ENCODE measurements at places on chromosomes 12 and 14.

DNA sequence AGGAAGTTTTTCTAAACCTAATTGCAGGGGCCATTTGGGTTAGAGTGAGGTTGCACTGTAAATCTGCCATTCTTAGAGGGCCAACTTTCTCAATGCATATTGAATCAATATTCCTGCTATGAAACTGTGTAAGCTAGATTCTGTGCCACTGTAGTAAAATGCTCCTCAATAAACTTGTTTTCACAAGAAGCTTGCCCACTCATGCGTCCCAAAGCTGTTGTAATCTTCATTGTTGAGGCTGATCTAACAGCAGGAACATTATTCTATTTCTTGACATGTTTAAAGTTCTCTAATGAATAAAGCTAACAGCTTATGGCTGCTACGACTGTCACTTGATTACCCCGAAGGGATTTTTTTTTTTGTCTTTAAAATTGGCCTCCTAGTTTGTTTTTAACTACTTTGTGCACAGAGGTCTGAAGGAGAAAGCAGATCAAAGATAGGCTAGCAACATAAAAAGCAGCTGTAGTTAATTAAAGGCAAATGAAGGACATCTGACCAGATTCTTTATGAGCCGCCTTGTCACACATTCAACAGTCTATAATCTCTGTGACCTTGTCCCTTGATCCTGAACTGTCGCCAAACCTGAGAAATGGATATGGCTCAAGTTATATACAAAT, 243.7 kb downstream of the PAX9 start:
- DNase-seq = no peak

- peak; percentile 72 for DNase-seq
Observed at GRCh38 chr14:64465191-64465822, at the start of gene AKAP5. AKAP5 (plus strand) TSS chr14:64465499; CDS start chr14:64468395, 2,896 bp downstream.

GRCh38 chr12:92065639-92066038, 80.0 kb downstream of the BTG1 start:
- no peak for DNase-seq

DNA sequence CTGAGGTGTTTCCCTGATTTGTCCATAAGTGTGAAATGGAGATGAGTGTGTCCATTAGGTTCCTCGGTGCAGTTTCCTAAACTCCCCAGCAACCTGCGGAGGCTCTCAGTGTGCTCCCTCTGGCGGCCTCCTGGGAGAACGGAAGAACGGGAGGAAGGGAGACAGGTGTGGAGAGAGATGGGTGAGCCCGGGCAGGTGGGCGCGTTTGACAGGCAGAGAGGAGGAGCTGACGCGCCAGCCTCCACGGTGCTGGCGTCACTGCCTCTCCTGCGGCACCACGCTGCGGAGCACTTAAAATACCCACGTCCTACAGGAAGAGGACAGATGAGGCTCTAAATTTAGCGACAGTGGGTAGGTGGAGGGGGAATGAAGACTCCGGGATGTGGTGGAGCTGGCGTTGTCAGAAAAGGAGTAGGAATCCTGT, 26.8 kb upstream of the PEX5 start:
- peak; percentile 32 for DNase-seq

GRCh38 chr12:132921685-132922084, 34.3 kb upstream of the CHFR start:
- no peak for DNase-seq

- DNase-seq = no peak
Observed at GRCh38 chr14:79643132-79643531, 568.2 kb downstream of the DIO2 start.

DNA sequence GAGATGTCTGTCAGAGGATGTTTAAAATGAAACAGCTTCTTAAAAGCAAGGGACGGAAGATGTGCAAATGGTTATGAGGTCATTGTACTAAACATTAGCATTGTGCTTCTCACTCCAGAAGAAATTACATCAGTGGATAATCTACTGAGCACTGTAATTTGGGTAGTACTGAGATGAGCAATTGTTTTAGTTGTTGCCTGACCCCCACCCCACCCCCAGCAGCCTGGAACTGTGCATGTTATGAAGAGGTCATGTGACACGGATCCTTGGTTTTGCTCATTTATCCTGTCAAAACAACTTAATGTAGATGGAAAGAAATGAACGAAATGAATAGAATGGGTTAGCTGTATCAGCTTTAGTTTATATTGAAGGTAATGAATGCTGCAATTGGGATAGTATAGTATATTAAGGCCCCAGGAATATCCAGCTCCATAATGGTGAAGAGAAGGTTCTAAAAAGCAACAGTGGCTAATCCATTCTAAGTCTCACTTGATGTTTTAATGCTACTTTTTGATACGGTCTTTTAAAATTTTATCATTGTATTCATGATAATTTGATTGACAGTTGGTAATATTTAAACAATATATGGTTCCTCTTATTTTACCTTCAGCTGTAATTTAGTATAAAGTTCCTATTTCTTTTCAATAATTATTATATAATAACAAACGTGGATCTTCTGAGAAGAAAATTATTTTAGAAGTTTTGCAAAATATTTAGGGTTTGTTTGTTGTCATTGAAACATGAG, 58.5 kb downstream of the WNK1 start:
- DNase-seq = no peak

- DNase-seq = no peak
Observed at GRCh38 chr14:85566603-85567002, 36.7 kb downstream of the FLRT2 start.

- no peak for DNase-seq
Observed at GRCh38 chr12:116636608-116637519, 77.7 kb downstream of the MAP1LC3B2 start.

DNA sequence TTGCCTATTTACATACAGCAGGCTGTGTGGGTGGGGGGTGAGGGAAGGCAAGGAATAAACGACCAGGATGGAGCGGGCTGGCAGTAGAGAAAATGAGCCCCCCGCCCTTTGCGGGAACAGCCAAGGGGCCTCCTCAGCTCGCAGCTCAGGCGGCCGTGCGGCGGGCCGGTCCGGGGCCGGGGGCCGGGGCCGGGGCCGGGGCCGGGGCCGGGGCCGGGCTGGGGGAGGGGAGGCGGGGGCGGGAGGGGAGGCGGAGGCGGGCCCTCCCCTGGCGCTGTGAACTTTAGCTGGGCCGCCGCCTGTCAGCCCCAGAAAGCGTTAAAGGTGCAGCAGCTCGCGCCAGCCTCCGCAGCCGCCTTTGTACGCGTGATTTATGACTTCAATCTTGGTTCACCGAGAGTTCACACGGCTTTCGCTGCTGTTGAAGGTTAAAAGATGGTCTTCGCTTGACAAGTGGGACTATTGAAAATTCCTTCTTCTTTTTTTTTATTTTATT, 28.8 kb downstream of the HOXC4 start:
- DNase-seq = peak; percentile 54

DNA sequence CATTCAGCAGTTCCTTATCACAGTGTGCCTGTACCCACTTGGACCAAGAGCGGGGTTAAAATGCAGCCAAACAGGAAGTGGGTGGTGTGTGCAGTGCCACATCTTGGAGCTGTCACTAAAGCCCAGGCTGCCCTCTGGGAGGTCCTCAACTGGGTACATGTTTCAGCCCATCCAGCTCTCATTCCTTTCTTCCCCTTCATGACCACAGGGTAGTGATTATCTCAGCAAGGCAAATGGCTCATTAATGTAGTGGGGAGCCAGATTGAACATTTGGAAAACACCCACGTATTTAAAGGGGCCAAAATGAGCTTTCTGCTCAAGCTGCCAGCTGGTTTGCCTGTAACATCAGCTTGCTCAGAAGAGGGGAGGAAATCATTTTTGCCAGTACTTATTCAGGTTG, 210.8 kb upstream of the BTG1 start:
- DNase-seq = no peak

- DNase-seq = no peak
Observed at GRCh38 chr14:99004112-99004511, 267.9 kb downstream of the BCL11B start.

DNA sequence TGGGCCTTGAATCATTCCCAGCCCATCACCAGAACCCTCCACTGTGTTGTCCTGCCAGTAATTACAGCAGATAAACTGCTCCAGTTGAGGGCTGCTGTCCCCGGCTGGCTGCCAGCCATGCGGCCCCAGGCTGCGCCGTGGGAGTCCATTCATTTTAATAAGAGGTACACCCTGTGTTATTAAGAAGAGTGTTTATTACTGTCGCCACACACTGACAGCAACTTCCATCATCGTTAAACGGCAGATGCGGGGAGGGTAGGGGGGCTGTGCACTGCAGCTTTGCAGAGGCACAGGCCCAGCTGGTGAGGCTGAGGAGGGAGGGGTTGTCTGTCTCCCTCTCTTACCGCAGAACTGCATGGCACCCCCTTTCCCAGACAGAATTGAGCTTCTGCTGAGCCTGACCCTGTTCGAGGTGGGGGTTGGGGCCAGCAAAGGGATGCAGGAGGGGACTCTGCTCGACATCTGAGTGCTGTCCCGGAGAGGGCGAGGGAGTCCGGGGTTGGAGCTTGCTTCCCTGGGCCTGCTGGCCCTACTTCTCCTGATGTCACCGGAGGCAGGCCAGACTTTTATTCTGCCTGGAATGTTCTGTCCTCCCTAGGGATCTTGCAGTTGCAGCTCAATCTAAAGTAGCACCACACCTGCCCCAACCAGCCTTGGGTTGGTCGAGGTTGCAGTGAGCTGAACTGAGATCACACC, 33.8 kb upstream of the GPATCH2L start:
- DNase-seq = no peak

DNA sequence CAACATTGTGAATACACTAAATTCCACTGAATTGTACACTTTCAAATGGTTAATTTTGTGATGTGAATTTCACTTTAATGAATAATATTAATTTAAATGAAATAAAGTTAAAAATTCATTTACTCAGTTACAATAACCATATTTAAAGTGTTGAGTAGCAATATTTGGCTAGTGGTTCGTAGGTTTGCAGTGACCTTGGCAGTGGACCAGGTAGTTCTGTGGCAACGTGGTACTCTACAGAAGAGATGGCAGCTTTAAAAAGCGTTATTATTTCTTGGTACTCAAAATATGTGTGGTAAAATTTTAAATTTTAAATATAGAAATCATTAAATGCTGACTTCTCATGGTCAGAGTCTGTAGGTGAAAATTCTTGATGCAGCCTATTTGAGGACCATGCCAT, 51.6 kb downstream of the AEBP2 start:
- no peak for DNase-seq

DNA sequence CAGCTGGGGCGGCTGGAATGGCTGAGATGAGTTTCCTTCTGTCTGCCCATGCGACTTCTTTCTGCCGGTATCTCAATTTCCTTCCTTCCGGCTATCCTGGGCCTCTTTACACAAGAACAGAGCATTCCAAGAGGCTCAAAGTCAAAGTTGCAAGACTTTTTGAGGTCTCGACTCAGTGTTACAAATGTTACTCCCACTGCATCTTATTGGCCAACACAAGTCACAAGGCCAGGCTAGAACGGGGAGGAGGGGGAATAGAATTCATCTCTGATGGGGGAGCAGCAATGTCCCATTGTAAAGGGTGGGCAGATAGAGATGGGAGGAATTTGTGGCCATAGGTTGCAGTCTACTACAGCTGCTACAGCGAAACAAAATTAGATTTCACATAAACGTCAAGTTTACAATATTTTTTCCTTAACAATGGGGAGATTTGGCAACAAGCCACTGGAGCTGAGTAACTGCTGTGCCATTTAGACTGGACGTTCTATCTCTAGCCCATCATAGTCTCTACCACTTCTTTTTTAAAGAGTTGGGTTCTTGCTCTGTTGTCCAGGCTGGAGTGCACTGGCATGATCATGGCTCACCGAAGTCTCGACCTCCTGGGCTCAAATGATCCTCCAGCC, 9.5 kb upstream of the NYNRIN start:
- no peak for DNase-seq

- no peak for DNase-seq
Observed at GRCh38 chr12:68793975-68794652, 13.9 kb upstream of the MDM2 start.

- DNase-seq = no peak
Observed at GRCh38 chr14:30790827-30791226, 83.5 kb upstream of the COCH start.

DNA sequence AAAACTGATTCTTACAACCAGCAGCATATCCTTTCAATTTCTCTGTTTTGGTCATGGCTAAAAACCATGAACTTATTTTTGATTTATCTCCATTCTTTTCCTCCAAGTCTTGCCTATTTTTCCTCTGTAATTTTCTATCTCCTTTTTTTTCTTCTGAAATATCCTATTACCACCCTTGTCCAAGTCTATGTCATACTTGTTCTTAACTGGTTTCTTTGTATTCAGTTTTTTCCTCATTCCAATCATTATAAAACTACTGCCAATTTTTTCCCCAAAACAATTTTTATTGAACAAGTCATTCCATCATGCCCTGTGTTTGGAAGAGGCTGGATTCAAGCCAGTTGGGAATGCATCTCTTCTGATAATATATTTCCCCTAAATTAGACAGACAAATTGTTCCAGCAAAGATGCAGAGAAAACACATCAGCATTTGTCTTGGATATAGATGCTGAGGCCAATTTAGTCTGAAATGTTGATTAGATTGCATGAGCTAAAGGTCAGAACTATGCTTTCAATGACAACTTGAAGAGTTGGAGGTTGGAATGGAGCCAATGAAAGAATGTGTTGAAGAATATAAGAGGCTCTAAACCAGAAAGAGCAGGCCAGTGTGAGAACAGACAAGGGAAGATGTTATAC, 30.7 kb downstream of the OTOGL start:
- no peak for DNase-seq

DNA sequence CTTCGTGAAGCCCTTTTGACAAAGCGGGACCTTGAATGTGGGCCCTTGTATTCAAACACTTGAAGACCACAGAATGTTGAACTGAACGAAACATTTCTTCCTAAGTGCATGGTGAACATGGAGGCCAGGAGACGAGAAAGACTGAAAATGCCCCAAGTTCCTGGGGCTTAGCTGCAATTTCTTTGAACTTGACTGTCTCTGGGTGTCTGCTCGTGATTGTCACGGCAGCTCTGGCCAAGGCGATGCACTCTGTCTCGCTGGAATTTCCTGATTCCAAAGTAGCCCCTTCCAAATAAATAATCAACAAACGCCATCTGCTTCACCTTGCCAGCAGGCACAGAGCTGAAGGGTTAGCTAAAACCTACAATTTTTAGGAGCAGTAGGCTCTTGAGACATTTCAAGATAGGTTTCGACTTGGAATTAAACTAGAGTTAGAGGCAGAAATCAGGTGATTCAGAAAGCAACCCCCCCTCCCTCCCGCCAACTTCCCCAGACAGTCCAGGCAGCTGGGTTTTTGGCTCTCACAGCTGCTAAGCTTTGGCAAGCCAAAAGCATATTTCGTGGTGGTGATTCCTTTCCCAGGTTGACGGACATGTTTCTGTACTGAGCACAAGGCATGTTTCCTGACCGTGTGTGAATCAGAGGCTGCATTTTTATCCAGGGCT, 13.5 kb upstream of the IRF2BPL start:
- DNase-seq = no peak

DNA sequence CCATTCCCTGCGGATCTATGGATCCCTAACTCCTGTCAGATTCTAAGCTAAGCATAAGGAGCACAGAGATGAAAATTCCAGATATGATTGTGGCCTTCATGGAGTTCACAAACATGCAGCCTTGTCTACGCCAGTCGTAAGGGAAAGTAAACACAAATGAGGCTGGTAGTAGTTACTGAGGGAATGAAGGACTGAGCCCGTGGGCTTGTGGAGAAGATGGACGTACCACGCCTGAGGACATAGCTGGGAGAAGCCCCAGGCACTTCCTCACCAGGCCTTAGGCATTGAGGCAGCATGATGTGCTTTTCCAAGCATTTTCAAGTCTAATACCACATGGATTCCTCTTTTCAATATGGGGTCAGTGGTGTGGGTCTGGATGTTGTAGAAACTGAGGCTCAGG, 515.2 kb downstream of the BCL11B start:
- no peak for DNase-seq

- no peak for DNase-seq
Observed at GRCh38 chr14:32478050-32478449, 149.0 kb downstream of the AKAP6 start.

All from activated T-cell treated with anti-CD3 and anti-CD28 coated beads, Interleukin-2, amount 50 U/mL, for 1 hour (primary cell).